Activated T-helper 1 cell treated with anti-CD3 and anti-CD28 coated beads, Interleukin-2, amount 50 U/mL, for 16 hours (primary cell): ENCODE measurements at places on chromosomes 6 and 20.

DNA sequence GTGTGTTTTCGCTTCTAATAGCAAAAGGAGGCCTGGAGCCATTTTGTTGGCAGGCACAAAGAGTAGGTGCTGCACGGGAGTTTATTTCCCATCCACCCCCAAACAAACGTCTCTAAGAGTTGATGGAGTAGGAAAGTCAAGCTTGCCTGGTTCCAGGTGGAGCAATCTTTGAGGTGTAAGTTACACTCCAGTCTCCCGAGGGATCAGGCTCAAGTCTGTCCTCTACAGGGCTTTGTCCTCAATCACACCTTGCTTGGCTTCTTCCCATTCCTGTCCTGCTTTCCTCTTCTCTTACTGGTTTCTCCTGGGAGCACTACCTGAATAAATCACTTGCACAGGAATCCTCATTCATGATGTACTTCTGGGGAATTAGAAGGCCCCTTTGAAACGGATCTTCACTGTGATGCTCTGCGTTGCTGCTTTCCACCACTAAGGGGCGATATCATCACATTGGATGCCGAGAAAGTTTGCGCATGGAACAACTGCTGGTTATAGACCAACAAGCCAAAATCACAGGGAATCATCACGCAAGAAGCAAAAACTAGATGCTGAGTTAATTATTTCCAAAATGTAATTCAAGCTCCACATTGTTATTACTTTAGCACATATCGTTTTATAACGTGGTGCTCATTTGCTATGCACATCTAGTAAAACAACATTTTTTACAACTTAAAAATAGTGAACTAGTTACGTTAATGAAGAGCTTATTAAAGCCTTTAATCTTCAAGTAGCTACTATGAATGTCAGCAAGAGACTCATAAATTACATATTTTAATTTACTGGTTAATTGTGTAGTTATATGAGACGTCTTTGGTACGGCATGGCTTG lies 156.8 kb downstream of the DNAH8 start:
- no peak for DNase-seq

- no peak for DNase-seq
These were observed 18.8 kb upstream of the SIRPA start for GRCh38 chr20:1876217-1876921.

- no peak for DNase-seq
These were observed 8.8 kb upstream of the PERP start for GRCh38 chr6:138115877-138116660.

DNA sequence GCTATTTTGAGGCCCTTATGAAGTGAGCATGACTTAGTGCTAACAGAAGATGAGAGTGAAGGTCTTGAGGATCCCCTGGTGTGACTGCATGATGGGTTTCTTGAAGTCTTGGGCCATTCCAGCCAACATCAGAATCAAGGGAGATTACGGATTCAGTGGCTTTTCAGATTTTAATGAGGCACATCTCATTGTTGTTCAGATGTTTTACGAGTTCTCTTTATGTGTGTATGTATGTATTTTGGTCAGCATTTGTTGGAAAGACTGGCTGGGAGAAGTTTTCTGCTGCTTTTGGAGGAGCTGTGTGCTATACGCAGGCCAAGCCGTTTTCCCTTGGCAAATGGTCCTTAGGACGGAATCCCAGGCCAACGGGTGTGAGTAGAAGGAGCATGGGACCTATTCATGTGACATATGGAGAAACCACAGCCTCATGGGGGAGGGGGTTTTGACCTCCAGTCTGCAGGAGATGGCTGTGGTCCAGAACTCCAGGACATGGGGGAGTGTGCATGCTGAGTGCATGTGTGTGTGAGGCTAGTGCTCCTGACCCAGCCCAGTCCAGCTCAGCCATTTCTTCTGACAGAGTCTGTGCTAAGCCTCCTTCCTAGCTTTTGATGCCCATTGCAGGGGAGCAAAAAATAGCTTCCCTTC lies 35.3 kb downstream of the CHMP4B start:
- DNase-seq, result no peak

DNA sequence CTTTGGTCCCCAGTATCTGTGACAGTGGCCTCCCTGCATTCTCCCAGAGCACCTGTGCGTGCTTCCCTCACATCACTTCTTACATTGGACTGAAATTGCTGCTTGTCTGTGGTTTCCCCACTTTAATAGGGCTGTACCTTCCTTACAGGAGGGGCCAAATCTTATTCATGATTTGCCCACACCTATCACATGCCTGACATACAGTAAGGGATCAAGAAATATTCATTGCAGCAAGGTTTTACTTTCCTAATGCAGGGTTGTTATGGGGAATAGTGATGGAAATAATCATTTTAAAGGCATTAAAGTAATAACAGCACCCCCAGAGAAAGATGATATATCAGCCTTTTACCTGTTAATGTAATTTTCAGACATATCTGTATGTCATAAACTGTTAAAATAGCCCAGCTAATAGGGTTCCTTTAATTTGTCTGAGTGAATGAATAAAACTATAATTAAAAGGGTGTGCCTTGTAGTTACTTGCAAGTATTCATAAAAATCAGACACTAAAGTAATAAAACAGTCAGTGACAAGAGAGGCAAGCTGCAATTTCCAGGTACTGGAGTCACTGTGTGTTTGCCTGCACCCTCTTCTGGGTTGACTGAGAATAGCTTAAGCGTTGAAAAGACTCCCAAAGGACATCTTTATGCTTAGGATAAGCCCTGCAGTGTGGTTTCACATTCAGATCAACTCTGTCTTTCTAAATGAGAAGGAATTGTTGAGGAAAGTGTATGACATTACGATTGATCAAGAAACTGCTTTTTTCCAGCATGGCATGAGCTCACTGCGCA lies 182.7 kb downstream of the PHACTR1 start:
- no peak for DNase-seq

DNA sequence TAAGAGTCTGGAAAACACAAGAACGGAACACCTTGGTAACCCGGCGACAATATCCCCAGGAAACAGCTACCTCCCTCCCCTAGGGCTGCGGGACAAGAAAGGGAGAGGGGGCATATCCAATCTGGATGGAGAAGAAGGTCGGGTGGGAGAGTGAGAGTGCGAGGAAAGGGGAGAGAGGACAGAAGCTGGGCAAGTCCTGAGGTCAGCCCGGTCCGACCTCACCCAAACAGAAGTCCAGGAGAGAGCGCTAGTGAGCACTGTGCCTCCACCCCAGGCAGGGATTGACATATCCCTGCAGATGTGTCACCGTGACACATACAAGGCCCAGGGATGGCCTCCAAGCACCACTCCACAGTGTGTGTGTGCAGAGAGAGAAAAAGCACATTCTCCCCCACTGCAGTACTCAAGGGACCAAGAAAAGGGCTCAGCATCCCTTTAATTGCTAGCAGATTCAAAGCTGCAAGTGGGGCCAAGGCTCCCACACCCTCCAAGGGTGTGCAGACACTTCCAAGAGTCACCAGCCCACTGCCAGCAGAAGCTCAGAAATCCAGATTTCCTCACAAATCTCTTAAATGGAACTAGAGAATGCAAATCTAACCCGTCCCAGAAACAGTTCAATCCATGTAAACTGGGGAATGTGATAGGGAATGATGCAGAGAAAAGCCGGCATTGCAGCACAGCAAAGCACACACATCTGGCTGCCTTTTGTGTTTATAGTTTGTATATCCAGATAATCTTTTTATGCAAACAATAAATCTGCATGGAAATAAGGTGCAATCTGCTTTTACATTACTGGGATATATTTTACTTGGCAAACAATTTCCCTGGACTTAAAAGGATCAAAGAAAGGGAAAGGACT lies 3.1 kb downstream of the PXDC1 start:
- DNase-seq, result no peak

DNA sequence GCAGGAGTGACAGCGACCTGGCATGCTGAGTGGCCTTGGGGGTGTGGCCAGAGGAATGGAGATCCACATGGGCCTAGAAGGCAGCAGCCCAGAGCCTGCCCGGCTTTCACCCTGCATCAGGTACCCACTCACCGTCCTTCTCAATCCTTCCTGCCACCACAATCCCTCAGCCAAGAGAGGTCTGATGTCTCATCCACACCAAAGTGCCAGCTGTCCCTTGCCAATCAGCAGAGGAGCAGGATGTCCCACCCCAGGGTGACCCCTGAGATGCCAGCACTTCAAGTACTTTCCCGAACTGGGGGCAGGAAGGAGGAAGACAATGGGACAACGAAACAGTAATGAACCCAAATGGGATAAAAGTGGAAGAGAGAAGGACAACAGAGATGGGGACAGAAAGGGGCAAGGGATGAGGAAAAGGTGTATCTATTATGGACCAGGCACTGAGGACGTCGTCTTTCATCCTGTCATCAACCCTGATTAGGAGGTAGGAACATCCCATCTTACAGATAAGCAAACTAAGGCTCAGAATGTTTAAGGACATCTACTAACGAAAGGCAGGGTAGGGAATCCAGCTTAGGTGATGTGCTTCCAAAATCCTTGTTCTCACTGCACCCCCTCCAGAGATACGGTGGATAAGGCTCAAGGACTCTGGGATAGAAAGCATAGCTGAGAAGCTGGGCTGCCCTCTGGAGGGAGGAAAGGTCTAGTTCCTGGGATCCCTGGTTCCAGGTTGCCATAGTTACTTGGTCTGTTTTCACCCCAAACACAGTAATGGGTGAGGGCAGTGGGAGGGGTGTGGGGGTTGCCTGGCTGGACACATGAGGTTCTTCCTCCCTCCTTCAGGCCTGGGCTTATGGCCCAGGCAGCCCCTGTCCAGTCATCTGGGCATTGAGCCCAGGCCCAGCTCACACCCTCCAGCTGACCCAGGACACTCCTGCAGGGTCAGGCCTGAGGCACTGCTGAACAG lies 4.5 kb upstream of the TNXB start:
- no peak for DNase-seq

DNA sequence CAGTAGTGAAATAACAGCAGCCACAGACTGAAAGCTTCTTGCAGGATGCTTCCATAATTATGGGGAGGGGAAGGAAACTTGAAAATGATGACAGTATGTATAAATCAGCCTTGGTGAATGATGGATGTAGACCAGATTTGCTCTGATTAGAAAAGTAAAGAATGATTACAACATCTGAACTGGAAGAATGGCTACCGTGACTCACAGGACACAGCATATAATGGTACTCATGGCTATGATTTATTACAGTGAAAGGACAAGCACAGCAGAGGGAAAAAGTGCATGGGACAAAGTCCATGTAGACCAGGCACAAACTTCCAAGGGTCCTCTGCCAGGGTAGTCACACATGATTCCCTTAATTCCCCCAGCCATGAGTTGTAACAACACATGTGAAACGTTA lies 70.7 kb upstream of the POPDC3 start:
- no peak for DNase-seq

- no peak for DNase-seq
These were observed 18.3 kb downstream of the RAET1L start for GRCh38 chr6:150006961-150007464.

- peak; percentile 52 for DNase-seq
These were observed 52.8 kb downstream of the GTF2H5 start for GRCh38 chr6:158220786-158221442.

DNA sequence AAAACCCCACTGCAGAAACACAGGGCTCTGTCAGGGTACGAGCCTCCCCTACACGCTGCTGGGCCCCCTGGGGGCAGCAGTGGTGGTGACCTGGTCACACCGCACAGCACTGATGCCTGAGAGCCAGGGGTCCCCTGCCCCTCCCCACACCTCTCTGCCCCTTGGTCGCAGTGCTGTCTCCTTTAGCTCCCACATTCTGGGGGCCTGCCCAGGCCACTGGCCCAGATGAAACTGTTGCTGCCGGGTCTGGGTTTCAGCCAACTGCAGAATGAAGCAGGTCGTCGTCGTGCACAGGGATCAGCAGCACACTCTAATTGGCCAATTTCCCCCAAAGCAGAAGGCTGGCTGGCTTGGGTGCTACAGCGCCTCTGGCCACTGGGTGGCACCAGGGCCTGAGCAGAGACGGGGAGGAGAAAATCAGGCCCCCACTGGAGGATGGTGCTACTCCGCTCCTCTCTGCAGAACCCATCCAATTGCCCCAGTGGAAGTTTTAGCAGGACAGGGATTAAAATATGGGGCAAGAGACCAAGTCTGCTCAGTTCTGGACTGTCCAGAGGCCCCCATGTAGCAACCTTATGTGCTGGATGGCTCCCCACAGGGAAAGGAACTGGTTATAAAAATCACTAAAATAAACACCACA lies 26.1 kb downstream of the DIDO1 start:
- DNase-seq, result peak; percentile 51

- no peak for DNase-seq
These were observed 126.4 kb upstream of the DUSP22 start for GRCh38 chr6:165906-166305.

DNA sequence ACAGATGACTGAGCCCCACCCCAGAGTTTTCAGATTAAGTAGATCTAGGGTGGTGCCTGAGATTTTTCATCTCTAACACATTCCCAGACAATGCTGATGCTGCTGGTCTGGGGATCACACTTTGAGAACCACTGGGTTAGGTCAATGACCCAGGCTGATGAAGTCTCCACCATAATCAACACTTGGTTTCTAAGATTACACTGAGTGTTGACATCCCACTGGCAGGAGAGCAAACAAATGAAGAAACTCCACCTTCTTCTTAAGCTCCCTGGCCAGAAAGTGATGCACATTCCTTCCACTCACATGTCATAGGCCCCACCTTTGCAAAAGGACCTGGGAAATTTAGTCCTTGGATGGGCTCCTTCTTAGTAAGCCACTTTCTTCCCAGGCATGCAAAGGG lies 53.1 kb downstream of the MAFB start:
- DNase-seq, result no peak

- no peak for DNase-seq
These were observed 27.4 kb downstream of the SLC22A16 start for GRCh38 chr6:110448846-110449540.

DNA sequence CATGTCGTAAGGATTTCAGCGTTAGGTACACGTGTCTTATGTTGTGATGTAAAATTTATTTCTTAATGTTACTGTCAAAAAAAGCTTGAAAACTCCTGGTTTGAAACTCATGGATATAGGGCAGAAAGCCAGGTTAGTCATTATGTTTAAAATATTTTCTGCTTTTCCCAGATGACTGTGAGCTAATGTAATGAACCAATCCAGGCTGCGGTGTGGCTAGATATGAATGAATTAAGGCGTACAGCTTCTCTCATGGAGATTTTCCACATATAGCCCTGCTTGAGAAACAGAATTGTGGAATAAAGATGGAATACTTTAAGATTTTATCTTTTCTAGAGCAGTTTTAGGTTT lies 80.3 kb upstream of the STMND1 start:
- DNase-seq, result no peak

GRCh38 chr6:14925699-14926026 lies 320.2 kb upstream of the JARID2 start:
- no peak for DNase-seq

- no peak for DNase-seq
These were observed 128.8 kb downstream of the QKI start for GRCh38 chr6:163543321-163543720.
